ENCODE measurements at places on chromosomes 3 and 15. TPM values are rescaled to one million over a fixed set of nuclear protein-coding genes. Genes with fewer than 3 reads are reported as not detected.

FEZF2 gene
- total RNA-seq = not detected

- no peak for DNase-seq
Measured at GRCh38 chr15:101132390-101133180, 119.3 kb downstream of the CHSY1 start.

PLSCR2 gene
- total RNA-seq = not detected

DNA sequence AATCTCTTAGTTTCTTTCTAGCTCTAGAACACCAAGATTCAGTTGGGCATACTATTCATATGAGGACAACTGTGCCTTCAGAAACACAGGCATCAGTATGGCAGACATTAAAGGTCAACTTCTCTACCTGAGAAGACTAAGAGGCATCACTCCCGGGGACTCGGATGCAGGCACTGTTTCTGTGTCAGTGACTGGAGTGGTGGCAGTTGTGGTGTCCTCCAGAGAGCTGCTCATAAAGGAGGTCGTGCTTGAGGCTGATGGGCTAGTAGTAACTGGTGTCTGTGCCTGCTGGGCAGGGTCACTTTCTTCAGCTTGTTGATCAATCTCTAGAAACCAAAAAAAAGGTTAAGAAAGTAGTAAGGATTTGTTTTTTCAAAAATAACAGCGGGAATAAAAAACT lies 75.2 kb downstream of the FBXL22 start:
- no peak for DNase-seq

- no peak for DNase-seq
Measured at GRCh38 chr15:26097216-26097615, 234.1 kb upstream of the ATP10A start.

DNA sequence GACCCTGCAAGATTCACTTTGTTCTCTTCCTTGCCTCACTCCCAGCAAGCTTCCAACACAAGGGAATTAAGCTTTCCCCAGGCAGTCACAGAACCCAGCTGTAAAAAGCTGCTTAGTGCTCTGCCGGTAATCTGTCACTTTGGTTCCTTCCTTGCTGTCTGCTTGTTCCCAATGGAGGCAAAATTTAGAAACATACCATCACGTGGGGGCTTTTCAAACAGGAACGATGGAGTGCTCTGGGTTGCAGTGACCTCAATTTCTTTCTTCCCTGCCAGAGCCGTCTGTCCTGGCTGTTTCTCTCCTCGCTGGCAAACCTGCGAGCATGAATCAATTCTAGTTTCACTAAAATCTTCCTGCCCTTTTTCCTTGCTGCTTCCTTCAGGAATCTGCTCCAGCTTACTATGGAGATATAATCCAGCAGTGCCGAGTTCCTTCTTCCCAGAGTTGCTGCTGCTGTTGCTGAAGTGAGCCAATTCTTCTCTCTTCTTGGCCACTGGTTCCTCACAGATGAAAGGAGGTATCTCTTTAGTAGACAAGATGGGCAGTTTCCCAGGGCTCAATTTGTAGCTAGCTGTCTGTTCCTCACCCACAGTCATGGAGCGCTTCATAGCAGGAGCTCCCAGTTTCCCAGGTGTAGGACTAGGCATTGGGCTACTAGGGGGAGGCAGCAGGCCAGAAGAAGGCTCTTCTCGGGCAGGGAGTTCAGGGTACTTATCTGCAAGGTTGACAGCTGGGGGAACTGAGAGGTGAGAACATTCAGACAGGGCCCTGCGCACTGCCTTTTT lies 88.1 kb downstream of the DHX30 start:
- no peak for DNase-seq

SRGAP3 gene
- 1.9 TPM for total RNA-seq

DNA sequence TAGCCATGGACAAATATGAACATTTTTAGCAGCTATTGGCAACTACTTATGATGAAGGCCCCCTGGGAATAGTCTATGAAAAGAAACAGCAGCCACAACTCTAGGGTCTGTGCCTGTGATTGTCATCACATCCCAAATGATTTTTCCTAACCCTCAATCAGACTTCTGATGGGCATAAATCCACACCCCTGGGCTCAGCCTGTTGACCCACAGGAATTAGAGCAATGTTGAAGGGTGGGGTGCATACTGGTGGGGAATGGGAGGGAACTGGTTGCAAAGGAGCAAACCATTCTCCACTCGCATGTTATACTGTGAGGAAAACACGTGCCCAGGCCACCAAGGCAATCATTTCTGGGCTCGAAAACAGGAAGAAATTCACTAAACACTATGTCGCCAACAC lies 106.5 kb upstream of the CTNNB1 start:
- DNase-seq = no peak

DNA sequence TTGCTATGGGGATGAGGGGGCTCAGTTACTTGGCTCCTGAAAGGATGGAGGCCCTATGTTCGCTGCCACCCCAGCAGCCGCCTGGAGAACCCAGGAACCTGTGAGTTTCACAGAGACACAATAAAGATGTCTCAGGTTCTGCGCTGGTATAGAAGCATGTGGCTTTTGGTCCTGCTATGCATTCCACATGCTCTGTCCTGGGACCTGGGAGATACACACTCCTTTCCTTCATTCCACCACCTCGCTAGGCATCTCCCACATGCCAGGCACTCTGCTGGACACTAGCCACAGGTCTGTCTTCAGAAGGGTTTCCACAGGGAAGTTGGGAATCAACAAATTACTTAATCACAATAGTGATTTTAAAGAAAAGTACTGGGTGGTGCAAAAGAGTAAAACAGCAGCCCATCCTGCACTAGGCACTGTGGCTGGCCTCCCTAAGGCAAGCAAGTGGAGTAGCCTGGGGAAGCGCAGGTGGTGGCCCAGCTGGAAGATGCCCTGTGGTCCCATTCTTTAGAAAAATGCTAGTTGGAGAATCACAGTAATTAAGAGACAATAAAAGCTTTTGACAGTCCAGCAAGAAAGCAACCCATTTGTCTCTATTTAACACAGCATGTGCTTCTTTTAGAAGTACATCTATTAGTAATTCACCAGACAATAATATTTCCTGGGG lies 408.9 kb upstream of the WNT5A start:
- no peak for DNase-seq

DNA sequence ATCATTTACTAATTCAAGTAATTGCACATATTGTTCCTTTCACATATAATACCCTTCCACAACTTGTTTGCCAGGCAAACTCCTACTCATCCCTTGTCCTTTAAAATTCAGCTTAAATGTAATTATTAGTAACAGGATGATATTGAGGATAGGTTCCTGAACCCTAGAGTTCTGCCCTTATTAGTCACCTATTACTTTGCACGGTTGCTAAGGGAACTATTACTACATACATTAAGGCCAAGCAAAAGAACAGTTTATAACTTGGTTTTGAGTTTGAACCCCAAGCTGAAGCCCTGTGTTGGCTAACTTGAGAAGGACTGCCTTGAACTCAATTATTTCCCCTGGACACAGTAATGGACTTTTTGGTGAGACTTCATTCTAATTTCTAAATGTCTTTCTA lies 529.7 kb downstream of the IGSF11 start:
- no peak for DNase-seq

CCR3 gene
- total RNA-seq = not detected

- no peak for DNase-seq
Measured at GRCh38 chr3:58049143-58049785, 41.0 kb downstream of the FLNB start.

- DNase-seq = no peak
Measured at GRCh38 chr3:172170841-172171240, 131.5 kb downstream of the FNDC3B start.

- no peak for DNase-seq
Measured at GRCh38 chr15:37140531-37141058, 40.2 kb upstream of the MEIS2 start.

GRCh38 chr3:23114432-23114831 lies 88.7 kb upstream of the UBE2E2 start:
- DNase-seq = no peak

KCNAB1 gene
- not detected for total RNA-seq

DNA sequence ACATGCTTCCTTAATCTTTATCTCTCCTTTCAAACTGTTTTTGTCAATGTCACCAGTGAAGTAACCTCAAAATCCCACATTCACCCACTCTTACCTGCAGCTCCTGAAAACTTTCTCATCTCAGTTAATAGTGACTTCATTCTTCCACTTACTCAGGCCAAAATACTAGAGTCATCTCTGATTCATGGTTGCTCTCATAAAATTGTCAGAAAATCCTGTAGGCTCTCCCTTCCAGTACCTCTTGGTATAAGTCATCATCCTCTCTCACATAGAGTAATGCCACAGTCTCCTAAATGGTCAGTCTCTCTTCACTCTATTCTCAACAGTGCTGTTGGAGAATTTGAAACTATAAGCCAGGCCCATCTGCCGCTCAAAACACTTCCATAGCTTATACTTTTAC lies 34.9 kb upstream of the POU1F1 start:
- DNase-seq = no peak

DNA sequence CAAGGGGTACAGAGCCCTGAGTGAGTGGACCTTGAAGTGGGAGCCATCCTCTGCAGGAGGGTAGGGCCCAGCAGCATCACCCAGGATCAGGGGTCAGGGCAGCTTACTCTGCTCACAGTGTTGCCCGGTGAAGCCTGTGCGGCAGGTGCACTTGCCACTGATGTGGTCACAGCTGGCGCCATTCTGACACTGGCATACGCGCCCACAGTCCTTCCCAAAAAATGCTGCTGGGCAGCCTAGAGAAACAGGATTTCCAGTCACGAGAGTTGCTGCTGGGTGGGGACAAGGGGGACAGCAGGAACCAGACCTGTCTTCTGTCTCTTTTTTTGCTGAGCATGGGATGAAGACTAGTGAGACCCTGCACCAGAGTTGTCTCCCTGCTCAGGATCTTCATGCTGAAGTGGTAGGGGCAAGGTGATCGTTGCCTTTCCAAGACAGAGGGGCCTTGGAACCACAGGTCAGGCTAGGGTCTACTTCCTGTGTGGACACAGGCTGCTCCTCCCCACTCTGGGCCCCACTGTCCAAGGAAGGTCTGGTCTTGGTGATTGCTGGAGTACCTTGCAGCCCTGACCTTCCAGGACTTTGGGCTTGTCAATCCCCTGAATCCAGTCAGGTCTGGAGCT lies 46.9 kb downstream of the RAB11A start:
- DNase-seq = no peak

DNA sequence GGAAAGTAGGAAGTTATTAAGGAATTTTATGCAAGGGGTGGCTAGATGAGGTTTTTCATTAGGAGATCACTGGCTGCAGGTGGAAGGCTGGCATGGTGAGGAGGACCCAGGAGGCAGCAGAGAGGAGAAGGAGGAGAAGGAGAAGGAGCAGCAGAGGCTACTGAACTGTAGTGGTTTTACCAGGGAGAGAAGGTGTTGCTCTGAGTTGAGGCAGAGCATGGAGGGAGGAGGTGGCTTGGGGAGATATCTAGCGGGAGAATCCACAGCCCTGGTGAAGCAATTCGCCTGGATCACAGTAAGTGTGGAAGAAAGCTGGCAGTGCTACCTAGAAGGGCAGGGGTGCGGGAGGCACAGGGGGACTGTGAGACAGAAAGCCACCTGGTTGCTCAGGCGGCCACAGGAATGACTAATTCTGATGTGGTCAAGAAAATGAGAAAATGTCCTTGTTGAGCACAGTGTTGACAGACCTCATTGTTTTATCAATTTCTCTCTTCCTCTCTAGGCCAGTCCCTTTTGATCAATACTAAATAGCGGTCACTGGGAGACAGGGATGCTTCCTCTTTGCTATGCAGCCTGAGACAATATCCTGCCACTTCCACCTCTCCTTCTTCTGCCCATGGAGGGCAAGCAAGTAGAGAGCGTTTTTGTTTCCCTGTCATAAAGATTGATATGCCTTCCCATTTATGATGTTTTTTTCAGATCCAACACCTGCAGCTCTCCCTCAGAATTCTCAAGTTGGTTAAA lies 94.6 kb downstream of the EEFSEC start:
- no peak for DNase-seq

- no peak for DNase-seq
Measured at GRCh38 chr3:186287711-186288110, 74.3 kb downstream of the DGKG start.

DNA sequence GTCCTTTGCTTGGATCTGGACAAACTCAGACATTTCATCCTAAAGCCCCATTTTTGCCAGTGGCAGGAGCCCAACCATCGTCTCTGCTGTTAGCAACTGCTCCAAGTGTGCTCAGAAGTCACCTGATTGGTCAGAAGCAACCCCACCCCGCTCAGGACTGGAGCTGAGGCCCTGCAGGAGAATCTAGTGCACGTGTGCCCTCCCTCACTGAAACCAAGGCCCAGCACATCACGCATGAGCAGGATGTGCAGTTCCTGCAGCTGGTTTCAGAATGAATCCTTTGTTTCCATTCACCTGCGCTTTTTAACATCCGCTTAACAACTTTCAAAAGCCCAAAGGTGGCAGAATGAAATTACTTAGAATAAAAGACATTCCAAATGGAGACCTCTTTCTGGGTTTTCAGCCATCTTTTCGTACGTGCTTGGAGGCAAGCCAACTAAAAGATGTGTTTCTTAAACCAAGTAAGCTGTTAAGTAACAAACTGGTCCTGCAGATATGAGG lies 81.2 kb downstream of the SRGAP3 start:
- DNase-seq = peak; percentile 56

TAGLN3 gene
- 0.49 TPM for total RNA-seq

ZNF774 gene
- 0.50 TPM for total RNA-seq

GRCh38 chr3:169971522-169971921 lies 4.9 kb downstream of the SEC62 start:
- DNase-seq = no peak

SLCO2A1 gene
- total RNA-seq = not detected

RARB gene
- total RNA-seq = not detected

SLC9C1 gene
- total RNA-seq = not detected

DNA sequence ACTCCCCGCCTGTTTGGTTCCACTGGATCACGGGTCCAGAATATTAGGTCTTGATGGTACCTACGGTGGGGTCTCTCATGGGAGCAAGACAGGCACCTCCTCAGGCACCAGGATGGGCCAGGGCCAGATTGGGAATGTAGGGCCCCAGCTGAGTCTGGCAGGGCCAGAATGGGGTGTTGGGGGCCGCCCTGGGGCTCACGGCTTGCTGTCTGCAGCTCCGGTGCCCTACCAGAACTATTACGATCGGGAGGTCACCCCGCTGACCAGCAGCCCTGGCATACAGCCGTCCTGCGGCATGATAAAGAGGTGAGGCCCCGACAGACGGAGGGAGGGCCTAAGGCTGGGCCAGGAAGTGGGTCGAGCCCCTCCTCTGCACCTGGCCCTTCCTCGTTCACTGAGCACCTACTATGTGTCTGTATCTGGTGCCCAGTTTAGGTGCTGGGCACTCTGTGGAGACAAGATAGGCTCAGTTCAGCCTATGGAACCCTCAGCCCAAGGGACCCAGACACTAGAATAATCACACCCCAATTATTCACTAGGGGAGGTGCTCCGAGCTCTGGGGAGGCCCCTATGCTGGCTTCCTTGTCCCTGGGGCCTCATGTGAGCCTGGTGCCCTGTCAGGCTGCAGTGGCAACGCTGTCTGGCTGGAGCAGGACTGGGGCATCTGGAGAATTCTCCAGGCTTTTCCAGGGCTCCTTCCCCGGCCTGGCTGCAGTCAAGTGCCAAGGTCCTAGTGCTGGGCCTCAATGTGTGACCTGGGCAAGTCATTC lies 37.9 kb downstream of the PSTPIP1 start:
- no peak for DNase-seq
